ENCODE measurements at places on chromosomes 6 and 20. TPM values are rescaled to one million over a fixed set of nuclear protein-coding genes. Genes with fewer than 3 reads are reported as not detected.

The HCRTR2 gene
- total RNA-seq: not detected

The MTFR2 gene
- total RNA-seq: 6.0 TPM

The IMPG1 gene
- not detected for total RNA-seq

The UBR2 gene
- 14.2 TPM for total RNA-seq

The PRL gene
- not detected for total RNA-seq

The MUC22 gene
- total RNA-seq: not detected

The HLA-G gene
- not detected for total RNA-seq

The RAMACL gene
- total RNA-seq: 0.17 TPM

The RIMS4 gene
- total RNA-seq: 0.35 TPM

The HLA-DMB gene
- not detected for total RNA-seq

The THBS2 gene
- total RNA-seq: not detected

The MMS22L gene
- 13.9 TPM for total RNA-seq

All from NCI-H460 (cell line).